ENCODE measurements at places on chromosomes 5 and 9.

- DNase-seq: no peak
These were observed 13.5 kb upstream of the CAMLG start for GRCh38 chr5:134724872-134725271.

GRCh38 chr9:80649001-80649420, 1040.3 kb downstream of the TLE1 start:
- DNase-seq: no peak

- DNase-seq: no peak
These were observed 459.5 kb upstream of the PTGER4 start for GRCh38 chr5:40220260-40220659.

GRCh38 chr9:17930071-17930470, 351.2 kb downstream of the SH3GL2 start:
- DNase-seq: no peak

GRCh38 chr5:39661026-39661779, 236.4 kb upstream of the DAB2 start:
- DNase-seq: no peak

GRCh38 chr9:128145536-128145935, 3.7 kb upstream of the LCN2 start:
- DNase-seq: no peak

- DNase-seq: peak; percentile 34
These were observed at the start of gene SPATA6L for GRCh38 chr9:4666042-4666699. SPATA6L (minus strand) TSS chr9:4666480; CDS start chr9:4666250, 230 bp downstream.

GRCh38 chr5:30502277-30502676, 691.2 kb upstream of the CDH6 start:
- no peak for DNase-seq

- no peak for DNase-seq
These were observed 91.4 kb upstream of the ZNF462 start for GRCh38 chr9:106771608-106772007.

GRCh38 chr9:4572184-4572826, 82.0 kb downstream of the SLC1A1 start:
- no peak for DNase-seq

GRCh38 chr9:4339836-4340560, 40.1 kb upstream of the GLIS3 start:
- no peak for DNase-seq

DNA sequence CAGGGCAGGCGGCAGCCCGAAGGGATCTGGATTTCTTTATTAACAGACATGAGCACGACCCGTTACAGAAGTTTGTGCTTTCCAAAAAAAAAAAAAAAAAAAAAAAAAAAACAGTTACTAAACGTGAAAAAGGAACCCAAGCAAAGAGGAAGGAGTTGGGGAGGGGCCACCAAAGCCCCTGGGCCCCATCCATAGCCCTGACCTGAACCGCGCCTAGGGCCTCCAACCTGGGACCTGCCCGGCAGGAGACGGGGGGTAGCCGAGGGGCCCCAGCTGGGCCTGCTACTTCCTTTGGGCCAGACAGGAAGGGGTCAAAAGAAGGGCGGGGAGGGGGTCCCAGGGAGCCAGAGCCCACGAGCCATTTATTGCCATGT, 10.0 kb downstream of the PRR7 start:
- DNase-seq: no peak

- no peak for DNase-seq
These were observed 1.1 kb upstream of the SNX24 start for GRCh38 chr5:122844136-122844909.

DNA sequence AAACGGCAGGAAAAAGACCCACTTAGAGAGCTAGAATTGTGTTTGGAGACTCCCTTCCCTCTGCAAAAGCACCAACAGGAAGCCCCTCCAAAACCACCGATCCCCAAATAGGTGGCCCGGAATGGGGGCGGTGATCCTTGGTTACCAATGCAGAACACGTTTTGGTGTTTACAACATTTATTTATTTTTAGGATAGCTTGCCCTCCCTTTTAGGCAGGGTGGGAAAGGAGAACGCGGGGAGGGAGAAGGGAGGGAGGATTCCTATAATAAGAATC, 579 bp upstream of the NTRK2 start:
- DNase-seq: no peak

GRCh38 chr9:2154731-2155130, 139.6 kb downstream of the SMARCA2 start:
- DNase-seq: no peak

GRCh38 chr5:178460174-178460573, 130.0 kb downstream of the COL23A1 start:
- no peak for DNase-seq

- DNase-seq: no peak
These were observed 279.2 kb upstream of the NREP start for GRCh38 chr5:112036206-112036605.

- DNase-seq: no peak
These were observed 123.1 kb upstream of the PJA2 start for GRCh38 chr5:109532773-109533364.

GRCh38 chr5:152125661-152126205, 201.1 kb upstream of the GLRA1 start:
- no peak for DNase-seq

- DNase-seq: no peak
These were observed 17.1 kb downstream of the LVRN start for GRCh38 chr5:115979201-115980041.

DNA sequence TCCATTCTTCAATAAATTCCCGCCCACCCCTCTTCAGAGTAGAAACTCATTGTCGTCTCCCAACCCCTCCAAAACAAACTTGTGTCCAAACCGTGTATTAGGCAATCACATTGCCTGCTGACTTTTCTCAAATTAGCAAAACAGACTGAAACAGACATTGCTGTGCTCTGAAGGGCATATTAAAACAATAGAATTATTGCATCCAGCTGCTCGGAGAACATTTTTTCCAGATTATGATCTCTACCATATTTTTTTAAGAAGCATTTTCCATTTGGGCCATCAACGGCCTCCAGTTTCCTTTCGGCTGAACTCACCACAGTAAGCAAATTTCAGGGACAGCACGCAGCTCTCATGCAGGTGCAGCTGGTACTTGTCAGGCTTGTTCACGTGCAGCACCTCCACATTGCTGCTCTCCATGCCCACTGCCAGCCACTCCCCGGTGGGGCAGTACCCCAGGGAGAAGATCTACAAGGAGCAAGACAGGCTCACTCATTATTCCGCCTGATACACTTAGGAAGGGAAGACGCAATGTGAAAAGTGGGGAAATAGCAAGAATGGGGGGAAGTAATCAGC, 104.1 kb downstream of the TLE1 start:
- DNase-seq: no peak

DNA sequence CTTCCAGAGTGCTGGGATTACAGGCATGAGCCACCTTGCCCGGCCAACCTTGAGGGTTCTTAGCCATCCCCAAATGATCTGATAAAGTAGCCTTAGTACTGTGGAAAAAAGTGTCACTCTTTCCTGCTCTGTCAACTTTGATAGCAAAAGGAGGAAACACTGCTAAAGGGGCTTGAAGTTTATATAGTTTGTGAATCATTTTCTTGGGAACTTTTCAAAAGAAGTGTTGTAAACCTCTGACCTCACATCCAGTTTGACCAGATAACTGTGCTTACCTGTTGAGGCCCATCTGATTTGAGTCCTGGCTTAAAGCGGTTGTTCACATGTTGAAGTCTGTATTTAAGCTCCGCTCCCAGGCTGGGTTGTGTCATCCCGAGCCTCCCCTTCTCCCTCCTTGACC, 303.3 kb downstream of the DOCK8 start:
- no peak for DNase-seq

DNA sequence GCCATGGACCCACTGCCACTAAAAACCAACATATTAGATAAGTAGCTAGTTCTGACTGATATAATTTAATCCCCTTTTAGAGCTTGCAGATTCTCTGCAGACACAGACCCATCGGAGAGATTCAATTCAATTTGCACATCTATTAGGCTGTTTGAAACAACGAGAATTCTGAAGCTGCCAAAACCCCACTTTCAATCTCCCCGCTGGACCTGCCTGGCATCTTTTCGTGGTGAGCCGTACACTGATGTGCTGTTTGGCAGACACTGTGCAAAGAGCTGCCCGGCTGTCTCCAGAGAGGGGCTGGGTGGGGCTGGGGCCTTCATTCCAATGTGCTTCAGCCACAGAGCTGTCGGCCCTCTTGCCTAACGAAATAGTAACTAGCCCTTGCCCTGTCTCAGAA, 42.1 kb upstream of the FAM240B start:
- DNase-seq: no peak

DNA sequence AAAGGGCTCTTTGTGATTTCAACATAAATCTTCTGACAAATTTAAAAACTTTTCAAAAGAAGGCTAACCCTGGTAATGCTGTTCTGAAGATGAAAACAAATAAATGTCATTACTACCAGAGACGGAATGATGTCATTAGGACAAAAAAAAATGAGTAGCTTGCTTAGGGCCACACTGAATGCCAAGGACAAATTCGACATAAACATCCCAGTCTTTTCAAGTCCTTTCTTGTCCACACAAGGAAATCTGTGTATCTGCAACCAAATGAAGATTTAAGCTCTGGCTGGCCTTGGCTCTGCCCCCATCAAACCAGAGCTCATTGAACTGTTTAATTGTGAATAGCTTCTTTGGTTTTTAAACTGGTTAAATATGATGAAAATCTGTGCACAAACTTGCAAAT, 592.7 kb downstream of the TLE1 start:
- no peak for DNase-seq

DNA sequence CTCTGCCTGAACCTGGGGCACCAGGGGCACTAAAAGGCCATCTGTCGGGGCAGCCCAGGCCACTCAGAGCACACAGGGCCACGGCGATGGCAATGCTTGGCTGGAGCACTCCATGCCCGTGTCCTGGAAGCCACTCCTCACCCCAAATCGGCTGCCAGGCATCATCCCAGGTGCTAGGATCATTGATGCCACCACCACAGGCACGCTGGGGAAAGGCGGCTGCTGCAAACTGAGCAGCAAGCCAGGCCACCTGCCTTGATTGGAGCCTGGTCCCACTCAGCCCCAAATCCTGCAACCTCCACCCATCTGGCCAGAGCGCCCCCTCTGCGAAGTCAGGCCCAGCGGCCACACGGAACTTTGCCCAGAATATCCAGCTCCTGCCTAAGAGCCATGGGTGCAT, 67.8 kb downstream of the DEPDC1B start:
- no peak for DNase-seq

DNA sequence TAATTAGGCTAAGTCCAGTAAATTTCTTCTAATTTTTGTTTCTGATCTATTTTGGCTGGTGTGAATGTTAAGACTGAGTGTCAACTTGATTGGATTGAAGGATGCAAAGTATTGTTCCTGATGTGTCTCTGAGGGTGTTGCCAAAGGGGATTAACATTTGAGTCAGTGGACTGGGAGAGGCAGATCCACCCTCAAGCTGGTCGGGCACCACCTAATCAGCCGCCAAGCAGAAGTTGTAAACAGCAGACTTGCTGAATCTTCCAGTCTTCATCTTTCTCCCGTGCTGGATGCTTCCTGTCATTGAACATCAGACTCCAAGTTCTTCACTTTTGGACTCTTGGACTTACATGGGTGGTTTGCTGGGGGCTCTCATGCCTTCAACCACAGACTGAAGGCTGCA, 21.4 kb upstream of the MLLT3 start:
- DNase-seq: no peak

GRCh38 chr9:95018099-95018936, 291.8 kb downstream of the AOPEP start:
- no peak for DNase-seq

DNA sequence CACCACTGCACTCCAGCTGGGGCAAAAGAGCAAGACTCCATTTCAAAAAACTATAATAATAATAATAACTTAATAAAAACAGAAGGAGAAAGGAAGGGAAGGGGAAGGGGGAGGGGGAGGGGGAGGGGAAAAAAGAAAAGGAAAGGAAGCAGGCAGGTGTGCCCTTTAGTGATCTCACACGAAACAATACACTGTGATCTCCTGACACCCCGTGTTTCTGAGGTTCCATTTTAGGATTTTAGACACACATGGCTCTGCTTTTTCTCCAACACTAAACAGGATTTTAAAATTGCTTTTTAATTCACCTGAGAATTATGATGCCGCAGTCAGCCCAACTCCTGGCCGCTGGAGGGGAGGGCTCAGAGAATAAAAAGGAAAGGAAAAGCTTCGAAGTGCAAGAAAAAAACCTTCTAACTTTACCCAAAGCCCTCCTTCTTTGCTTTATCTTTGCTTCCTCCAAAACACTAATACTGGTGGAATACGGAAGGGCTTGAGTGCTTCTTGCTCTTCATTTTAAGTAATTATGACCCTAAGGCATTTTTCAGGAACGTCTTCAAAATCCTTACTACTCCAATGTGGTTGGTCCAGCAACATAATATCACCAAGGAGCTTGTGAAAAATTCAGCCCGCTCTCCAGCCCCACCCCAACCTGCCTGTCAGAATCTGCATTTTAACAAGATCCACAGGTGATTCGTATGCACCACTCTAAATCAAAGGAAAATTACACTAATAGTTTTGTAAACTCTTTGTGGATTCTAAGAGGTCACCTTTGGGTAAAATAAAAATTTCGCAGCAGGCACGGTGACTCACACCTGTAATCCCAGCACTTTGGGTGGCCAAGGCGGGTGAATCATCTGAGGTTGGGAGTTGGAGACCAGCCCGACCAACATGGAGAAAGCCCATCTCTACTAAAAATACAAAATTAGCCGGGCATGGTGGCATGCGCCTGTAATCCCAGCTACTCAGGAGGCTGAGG, 66.0 kb downstream of the MYO10 start:
- DNase-seq: no peak

GRCh38 chr9:74940600-74940999, 12.1 kb downstream of the C9orf40 start:
- no peak for DNase-seq

- no peak for DNase-seq
These were observed 917.0 kb downstream of the MAT2B start for GRCh38 chr5:164422400-164422799.

- no peak for DNase-seq
These were observed 80.0 kb downstream of the TMEM215 start for GRCh38 chr9:32863291-32863690.

DNA sequence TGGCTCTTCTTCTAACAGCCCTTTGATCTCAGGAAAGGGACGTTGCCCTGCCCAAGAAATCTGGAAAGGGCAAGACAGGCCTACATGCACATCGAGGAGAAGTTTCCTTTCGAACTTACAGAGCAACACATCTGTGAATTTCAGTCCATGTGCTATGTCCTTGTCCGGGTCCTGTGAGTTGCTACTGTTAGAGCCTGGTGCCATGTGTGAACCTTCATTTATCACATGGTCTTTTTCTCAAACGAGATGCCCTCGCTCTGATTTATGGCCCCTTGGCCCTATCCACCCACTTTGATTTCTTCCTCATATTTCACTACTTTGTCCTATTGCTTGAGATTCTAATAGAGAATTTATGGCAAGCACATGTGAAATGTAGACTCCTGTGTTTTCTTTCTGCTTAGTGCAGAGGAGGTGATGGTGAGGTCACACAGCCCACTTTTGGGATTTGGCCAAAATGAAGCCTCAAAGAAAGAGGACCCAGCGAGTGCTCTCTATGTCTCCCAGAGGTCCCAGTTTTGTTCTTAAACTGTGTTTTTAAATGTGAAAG, 153.1 kb downstream of the SNCAIP start:
- DNase-seq: no peak

GRCh38 chr9:116174347-116174746, 20.8 kb downstream of the PAPPA start:
- no peak for DNase-seq

All from activated CD8-positive, alpha-beta memory T cell treated with anti-CD3 and anti-CD28 coated beads for 1 hour (primary cell).